ENCODE measurements at places on chromosomes 2 and 18.

GRCh38 chr2:205764270-205764746, 82.0 kb downstream of the NRP2 start:
- DNase-seq, result no peak

DNA sequence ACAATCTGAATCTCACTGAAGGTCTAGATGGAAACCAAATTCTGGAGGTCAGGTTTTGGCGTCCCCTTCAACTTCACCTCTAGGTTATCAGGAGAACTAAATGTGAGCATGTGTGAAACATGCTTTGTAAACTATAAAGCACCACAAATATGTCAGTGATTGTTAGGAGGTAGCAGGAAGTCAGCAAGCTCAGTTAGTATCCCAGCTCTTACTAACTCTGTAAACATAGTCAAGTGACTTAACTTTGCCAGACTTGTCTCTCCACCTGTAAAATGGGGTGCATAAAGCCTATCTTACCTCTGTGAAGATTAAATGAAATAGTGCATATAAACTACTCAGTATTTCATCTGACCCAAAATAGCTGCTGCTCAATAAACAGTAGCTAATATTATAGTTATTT, 121.5 kb downstream of the INSIG2 start:
- DNase-seq, result no peak

GRCh38 chr2:23486684-23487075, 101.7 kb downstream of the KLHL29 start:
- DNase-seq, result no peak

- no peak for DNase-seq
Observed at GRCh38 chr2:60475123-60475830, 78.2 kb downstream of the BCL11A start.

GRCh38 chr2:22035361-22035830, 911.6 kb downstream of the TDRD15 start:
- DNase-seq, result no peak

- no peak for DNase-seq
Observed at GRCh38 chr2:58890865-58891525, 649.9 kb upstream of the FANCL start.

GRCh38 chr2:159065313-159065712, 96.9 kb downstream of the TANC1 start:
- DNase-seq, result no peak

DNA sequence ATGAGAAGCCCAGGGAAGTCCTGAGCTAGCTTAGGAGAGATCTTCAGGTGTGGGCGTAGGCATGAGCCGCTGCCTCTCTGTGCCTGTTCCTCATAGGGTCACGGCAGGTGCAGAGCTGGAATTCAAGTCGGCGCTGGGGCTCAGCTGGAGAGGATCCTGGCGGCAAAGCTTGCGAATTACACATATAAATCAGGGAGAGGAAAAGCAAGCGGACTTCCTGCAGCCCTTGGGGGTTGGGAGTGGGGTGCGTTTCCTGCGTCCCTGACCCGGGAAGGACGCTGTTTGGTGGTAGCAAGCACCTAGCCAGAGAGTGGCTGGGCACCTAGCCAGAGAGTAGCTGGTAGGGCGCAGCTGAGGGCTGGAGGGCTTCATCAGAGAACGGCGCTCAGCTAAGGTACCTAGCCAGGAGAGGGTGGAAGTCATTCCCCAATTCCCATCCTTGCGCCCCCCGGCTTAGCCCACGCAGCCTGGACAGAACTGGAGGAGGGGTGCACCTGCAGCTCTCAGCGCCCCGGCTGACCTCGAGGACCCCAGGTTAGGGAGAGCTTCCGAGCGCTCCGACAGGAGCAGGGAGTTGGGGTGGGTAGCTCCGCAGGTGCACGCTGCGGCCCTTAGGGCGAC, 459 bp upstream of the EFR3B start:
- DNase-seq, result peak; percentile 2

GRCh38 chr2:5242751-5243150, 449.4 kb upstream of the SOX11 start:
- no peak for DNase-seq

GRCh38 chr2:136029149-136029548, 43.7 kb upstream of the DARS1 start:
- no peak for DNase-seq

GRCh38 chr2:191740016-191740419, 62.1 kb downstream of the NABP1 start:
- DNase-seq, result no peak

GRCh38 chr2:155377266-155377680, 678.8 kb downstream of the KCNJ3 start:
- no peak for DNase-seq

- no peak for DNase-seq
Observed at GRCh38 chr18:72013427-72013850, 530.7 kb downstream of the CBLN2 start.

GRCh38 chr2:158495175-158495574, 38.4 kb downstream of the PKP4 start:
- no peak for DNase-seq

- no peak for DNase-seq
Observed at GRCh38 chr2:57370882-57371585, 675.6 kb upstream of the VRK2 start.

DNA sequence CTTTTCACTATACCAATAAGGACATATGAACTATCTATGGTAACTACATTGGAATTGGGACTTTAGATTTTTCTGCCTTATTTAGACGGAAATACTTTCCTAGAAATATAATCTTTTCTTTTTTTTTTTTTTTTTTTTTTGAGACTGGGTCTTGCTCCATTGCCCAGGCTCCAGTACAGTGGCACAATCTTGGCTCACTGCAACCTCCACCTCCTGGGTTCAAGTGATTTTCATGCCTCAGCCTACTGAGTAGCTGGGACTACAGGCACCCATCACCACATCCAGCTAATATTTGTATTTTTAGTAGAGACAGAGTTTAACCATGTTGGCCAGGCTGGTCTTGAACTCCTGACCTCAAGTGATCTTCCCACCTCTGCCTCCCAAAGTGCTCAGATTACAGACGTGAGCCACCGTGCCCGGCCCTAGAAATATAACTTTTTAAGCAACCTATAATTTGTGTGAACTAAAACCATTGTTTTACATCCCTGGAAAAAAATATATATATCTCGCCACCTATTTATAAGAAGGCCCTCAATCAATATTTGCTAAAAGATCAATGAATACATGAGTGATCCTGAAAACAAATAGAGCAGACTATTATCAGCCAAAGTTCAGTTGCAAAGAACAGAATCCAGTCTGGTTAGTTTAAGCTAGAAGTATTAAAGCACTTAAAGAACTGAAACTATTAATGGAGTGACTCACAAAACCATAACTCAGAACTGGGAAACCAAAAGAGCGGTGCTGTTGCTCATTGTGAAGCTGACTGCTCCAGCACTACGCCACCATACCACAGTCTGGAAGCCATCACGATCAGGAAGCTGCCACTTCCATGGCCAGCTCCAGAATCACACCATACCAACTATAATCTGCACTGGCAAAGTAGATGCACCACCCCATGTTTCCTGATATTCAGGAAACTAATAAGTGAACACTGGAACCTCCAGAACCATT, 8.4 kb upstream of the HNRNPLL start:
- DNase-seq, result no peak

DNA sequence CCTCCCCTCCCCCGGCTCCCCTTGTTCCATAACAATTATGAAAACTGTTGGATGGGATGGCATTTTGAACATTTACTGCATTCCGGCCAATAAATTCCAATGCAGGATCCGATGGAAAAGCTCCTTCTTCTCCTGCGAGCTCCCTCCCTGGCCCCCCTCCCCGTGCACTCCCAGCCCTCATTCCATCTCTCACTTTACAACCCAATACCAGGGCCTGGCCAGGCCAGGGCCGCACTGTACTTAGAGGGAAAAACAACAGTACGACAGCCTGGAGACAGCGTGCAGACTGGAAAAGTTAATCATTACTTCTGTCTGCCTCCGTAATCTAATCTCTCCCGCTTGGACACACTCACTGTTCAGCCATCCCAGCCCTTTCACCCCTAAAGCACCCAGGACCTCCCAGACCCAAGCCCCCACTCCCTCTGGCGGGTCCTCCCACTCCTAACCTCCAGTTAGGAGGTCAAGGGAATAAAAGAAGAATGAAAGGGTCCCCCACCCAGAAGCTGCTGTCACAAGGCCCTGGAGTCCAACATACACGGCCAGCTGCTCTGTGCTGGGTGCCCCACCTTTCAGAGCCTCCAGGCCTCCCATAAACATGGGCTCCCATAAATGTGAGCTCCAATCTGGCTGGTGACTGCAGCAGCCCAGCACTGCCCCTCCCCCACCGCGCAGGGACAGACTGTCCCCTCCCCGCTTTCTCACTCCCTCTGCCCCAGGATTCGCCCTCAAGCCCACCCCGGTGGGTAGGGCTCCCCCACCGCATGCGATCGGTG, 20.6 kb downstream of the SMAD7 start:
- no peak for DNase-seq

- DNase-seq, result no peak
Observed at GRCh38 chr2:232195487-232195886, 183.1 kb upstream of the ALPP start.

GRCh38 chr2:105315314-105315713, 14.2 kb downstream of the TGFBRAP1 start:
- no peak for DNase-seq

- DNase-seq, result no peak
Observed at GRCh38 chr2:38116762-38117161, 40.8 kb upstream of the CYP1B1 start.

GRCh38 chr2:57177176-57177575, 869.4 kb upstream of the VRK2 start:
- DNase-seq, result no peak

DNA sequence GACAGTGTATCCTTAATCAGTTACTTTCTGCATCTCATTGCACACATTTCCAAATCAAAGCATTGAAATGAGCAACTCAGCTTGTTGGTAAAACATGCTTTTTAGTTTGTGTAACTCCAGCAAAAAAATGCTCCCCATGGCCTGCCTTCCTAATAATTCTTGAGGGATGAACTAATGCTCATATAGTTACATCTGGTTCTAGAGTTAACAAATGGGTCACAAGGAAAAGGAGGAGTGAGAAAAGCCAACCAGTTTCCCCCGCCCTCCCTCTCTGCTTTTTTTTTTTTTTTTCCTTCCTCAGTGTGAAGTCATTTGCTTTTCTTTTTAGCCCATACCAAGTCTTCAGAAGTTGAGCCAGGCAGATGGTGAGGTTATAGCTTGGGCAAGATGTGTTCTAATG, 231.7 kb downstream of the MTX2 start:
- no peak for DNase-seq

DNA sequence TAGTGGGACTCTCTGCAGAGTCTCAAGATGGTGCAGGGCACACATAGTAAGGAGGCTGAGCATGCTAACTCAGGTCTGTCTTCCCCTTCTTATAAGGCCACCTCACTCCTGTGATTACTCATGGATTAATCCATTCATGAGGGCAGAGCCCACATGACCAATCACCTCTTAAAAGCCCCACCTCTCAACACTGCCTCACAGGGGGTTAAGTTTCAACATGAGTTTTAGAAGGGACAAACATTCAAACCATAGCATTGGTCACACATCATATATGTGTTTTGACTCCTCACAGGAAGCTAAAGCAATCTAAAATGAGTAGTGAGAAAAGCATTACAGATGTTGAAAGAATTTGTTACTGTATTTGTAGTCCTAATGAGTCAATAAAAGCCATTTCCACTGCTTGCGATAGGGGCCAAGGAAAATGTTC, 57.5 kb downstream of the DTNA start:
- no peak for DNase-seq

- no peak for DNase-seq
Observed at GRCh38 chr18:8121942-8122480, 487.2 kb upstream of the RAB12 start.

DNA sequence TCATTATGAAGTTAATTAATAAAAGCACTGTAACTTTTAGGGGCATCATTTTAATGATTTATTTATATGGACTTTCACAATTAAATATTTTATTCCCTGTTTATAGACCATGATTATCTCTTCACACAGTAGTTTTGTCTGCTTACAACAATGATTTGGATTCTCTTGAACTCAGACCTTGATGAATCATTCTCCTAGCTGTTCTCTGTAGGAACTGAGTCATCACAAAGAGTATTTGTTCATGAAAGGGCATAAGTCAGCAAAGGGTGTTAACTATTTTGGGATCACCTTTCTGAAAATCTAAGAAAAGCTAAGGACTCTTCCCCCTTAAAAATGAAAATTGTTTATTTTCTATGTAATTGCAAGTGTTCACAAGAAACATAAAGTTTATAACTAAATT, 461.1 kb upstream of the UBE2E3 start:
- no peak for DNase-seq

- DNase-seq, result no peak
Observed at GRCh38 chr2:223697316-223697891, 95.2 kb upstream of the SCG2 start.

- no peak for DNase-seq
Observed at GRCh38 chr18:37554399-37554787, 11.2 kb downstream of the CELF4 start.

DNA sequence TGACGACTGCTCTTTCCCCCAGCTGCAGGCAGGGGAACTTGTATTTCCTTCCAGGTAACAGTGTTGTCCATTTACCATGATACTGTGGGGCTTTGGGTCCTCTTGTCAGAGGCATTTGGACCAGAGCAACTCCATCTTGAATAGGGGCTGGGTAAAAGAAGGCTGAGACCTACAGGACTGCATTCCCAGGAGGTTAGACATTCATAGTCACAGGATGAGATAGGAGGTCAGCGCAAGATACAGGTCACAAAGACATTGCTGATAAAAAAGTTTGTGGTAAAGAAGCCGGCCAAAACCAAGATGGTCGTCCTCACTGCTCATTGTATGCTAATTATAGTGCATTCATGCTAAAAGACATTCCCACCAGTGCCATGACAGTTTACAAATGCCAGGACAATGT, 249.5 kb downstream of the SLC4A3 start:
- DNase-seq, result no peak

Data from stimulated activated CD8-positive, alpha-beta memory T cell treated with anti-CD3 and anti-CD28 coated beads, Interleukin-15, amount 100 ng/mL, for 24 hours (primary cell).